ENCODE measurements at places on chromosomes 3 and 15.

DNA sequence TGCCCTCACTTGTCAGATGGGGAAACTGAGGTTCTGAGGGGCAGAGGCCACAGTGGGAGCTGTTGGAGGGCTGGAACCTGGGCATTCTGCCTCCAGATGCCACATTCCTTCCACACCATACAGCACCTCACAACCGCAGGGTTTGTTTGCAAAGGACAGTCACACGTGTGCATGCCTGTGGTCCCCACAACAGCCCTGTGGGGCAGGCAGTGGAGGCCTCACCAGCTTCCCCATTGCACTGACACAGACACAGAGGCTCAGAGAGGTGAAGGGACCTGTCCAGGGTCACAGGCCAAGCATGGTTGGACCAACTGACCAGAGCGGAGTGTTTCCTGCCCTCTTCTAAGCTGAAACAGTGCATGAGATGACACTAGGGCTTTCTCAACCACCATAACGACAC is 75.2 kb upstream of the SEC13 start:
- DNase-seq, result no peak

GRCh38 chr3:114646526-114646925 is 352.7 kb downstream of the TIGIT start:
- DNase-seq, result no peak

DNA sequence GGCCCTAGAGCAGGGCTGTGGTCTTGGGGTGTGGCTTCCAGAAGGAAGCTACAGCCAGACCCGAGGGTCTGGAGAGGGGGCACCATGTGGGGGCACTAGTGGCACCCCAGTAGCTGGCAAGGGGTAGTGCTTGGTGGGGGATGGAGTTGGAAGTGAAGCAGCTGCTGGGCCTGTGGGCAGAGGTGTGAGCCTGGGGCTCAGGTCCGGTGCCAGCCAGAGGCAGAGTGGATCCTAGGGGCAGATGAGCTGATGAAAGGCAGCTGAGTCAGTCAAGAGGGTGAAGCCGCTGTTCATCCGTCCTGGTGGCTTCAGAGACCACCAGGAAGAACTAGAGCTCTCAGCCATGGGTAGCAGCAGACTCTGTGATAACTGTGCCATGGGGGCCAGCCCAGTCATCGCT is 172.6 kb downstream of the TBC1D2B start:
- DNase-seq, result no peak

GRCh38 chr15:81887912-81888311 is 157.9 kb downstream of the MEX3B start:
- no peak for DNase-seq

- no peak for DNase-seq
These were observed 1010.9 kb downstream of the NTRK3 start for GRCh38 chr15:87245592-87245991.

- no peak for DNase-seq
These were observed 577.3 kb upstream of the ZNF717 start for GRCh38 chr3:76362643-76363042.

DNA sequence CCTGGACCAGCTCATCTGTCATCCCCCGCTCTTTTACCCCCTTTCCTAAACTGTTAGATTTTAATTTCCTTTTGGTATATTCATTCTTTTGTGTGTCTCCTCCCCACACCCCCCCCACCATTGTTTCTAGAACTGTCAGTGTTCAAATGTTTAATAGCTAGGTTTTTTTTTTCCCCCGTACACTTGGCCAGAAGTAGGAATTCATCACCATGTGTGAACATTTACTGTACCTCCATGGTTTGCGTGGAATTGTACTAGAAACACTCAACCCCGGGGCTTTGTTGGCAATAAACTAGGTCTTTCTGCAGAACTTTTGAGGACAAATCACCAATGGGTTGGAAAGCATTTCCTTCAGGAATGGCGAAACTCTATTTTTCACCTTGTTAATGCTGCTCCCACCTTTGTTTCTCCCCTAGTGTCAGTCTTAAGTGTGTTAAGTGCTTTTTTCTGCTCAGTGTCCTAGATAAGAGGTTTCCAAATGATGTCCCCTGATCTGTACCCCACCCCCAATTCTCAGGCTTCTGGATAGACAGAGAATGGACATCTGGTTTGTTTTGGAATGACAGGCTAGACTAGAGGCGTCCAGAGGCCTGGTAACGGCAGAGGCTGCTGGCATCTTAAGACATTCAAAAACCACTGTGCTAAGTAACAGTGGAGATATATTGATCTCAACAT is 76.8 kb downstream of the SMAD3 start:
- no peak for DNase-seq

DNA sequence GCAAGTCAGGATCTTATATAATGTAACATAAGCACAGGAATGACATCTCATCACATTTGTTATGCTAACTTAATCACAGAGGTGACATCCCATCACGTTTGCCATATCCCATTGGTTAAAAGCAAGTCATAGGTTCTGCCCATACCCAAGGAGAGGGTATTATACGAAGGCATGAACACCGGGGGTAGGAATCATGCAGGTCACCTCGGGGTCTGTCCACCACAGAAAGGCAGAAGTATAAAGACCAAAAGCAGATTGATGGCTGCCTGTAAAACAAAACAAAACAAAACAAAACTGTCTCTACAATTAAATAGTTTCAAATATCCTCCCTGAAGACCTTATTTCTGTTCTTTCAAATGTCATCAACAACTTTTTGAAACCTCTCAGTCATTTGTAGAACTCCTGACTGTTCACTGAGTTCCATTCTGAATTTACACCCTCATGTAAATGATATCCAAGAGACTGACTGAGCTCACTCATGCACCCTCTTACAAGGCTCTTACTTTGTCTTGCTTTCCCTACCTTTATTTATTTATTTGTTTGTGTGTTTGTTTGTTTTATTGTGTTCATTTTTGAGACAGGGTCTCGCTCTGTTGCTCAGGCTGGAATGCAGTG is 22.7 kb upstream of the ZNF639 start:
- no peak for DNase-seq

- no peak for DNase-seq
These were observed 194.7 kb downstream of the DTWD1 start for GRCh38 chr15:49815526-49815925.

DNA sequence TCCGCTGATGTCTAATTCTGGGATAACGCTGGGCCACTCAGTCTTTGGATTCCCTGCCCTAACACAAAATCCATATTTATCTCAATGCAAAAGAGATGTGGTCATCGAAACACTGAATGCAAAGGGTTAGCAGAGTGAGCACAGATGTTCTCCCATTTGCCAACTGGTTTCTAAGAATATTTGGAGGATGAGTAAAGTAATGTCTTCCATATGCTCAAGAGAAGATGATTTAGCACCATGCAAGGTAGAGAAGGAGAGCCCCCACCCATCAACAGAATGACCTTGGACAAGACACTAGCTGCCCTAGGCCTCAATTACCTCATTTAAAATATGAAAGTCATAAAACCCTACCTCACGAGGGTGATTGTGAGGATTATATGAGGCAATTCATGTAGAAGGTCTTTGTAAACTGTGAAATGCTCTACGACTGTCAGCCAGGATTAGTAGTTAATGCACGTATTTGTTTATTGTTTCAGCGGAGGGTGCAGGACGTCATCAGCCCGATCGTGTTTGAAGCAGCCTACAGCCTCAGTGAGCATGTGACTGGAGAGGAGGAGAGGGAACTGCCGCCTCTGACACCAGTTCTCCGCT is 232.9 kb upstream of the CTDSPL start:
- DNase-seq, result no peak

DNA sequence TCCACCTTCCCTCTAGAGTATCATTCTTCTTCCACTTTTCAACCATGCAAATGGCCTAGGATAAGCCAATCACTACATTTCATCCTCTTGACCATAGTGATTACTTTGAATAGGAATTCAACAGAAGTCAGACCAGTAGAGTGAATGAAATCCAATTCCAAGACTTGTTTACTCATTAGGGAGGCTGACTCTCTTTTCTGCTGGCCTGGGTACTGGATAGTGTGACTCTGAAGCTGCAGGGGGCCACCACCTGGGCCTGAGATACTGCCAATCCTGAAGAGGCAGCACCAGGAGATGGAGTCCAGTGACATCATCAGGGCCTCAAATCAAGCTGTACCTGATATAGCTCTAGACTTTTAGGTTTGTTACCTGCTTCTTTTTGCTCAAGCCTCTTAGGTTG is 7.0 kb upstream of the FSTL1 start:
- no peak for DNase-seq

DNA sequence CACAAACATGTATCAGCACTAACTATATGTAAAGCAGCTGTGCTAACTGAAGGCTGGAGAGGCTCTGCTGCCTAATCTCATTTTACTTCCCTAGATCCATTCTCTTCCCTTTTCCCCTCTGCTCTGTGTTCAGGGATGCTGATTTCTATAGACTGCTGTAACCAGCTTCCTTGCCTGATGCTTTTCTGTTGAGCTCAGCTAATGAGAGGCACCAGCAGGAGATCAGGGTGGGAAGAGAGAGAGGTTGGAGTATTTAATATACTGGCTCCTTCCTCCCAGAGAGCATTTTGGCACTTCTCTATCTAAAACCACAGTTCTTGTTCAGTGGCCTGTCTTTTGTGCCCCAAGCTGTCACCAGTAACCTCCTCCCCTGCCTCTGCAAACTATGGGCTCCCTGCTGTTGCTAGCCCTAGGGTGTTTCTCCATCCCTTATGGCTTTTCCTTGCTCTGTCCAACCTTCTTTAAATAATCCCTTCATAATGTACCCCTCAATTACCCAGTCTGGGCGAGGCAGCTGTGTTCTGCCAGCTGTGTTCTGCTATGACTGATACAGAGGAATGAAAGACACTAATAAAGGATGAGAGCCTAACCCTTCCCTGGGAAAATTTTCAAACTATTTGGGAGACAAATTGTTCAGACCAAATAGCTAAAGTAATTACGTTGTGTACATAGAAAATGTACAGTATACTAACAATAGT is 69.5 kb downstream of the CADPS start:
- no peak for DNase-seq

DNA sequence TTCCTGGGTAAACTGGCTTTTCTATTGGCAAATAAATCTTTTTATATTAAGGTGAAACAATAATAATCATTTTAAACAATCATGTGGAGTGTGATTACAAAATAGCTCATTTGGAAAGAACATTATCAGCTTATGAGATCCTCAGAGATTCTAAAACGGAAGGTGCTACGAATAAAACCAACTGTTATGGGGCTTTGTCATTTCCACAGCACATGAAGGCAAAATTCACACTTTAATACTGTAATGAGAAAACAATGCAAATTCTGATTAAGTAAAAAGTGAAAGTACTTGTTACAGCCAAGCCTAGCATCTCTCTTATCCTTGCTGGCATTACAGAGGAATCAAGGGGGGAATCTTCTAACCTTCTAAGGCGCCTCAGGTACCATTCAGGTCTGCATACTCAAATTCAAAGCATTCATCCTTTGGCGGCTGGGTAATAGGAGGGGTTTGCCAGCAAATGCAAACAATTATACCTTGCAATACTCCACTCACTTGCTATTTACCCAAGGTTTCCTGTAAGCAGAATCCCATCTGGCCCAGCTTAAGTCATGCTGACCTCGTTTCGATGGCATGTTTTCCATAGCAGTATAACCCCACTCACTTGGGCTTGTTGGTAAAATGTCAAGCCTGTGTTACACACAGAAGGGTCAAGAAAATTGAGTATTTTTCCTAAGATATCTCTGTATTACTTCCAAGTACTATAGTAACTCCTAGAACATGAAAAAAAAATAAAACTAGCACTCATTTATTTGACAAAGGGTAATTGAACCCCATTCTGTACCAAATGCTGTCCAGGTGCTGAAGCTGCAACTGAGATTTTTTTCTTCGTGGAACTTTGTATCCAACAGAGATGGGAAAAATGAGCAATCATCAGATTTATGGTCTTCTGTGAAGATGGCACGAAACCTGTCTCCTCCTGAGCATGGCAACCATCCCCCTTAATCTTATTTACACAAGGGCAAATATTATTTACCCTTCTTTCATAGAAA is 183.7 kb upstream of the LMCD1 start:
- DNase-seq, result no peak

GRCh38 chr15:31367730-31368344 is 41.2 kb downstream of the KLF13 start:
- peak; percentile 43 for DNase-seq

- DNase-seq, result no peak
These were observed 46.5 kb downstream of the BSN start for GRCh38 chr3:49600781-49601180.

- no peak for DNase-seq
These were observed 144.4 kb downstream of the ZNF621 start for GRCh38 chr3:40669176-40669575.

DNA sequence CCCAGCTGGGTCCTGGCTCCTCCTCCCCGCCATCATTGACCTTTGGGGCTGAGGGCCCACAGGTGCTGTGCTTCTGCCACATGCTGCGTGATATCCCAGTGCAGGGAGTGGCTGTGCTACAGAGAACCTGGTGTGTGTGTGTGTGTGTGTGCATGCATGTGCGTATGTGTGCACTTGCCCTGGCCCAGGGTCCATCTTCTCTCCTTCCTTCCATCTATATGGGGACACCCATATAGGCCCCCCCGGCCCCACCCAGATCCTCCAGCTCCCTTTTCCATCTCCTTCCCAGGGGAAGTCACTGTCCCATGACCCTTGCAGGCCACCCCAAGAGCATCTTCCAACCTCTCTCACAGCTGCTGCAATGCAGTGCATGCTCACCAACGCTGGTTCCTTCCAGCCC is 12.6 kb downstream of the RASGRF1 start:
- DNase-seq, result no peak

DNA sequence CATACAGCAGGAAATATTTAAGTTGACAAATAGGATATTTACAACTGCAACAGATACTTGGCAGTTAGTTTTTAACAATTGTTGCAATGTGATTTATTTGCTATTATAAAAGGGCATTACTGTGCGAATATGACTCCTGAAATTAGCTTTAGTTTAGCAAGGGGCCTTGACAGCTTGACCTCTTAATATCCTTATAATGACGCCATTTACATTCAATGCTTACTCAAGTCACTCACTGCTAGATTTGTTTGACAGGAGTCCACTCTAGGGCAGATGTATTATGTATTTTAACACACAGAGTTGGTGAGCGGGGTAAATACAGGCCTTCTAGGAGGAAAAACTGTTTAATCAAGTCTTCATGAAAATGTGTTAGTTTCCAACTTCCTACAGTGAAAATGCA is 58.1 kb upstream of the C15orf61 start:
- no peak for DNase-seq

GRCh38 chr3:13011573-13012220 is 61.5 kb downstream of the IQSEC1 start:
- DNase-seq, result peak; percentile 92

DNA sequence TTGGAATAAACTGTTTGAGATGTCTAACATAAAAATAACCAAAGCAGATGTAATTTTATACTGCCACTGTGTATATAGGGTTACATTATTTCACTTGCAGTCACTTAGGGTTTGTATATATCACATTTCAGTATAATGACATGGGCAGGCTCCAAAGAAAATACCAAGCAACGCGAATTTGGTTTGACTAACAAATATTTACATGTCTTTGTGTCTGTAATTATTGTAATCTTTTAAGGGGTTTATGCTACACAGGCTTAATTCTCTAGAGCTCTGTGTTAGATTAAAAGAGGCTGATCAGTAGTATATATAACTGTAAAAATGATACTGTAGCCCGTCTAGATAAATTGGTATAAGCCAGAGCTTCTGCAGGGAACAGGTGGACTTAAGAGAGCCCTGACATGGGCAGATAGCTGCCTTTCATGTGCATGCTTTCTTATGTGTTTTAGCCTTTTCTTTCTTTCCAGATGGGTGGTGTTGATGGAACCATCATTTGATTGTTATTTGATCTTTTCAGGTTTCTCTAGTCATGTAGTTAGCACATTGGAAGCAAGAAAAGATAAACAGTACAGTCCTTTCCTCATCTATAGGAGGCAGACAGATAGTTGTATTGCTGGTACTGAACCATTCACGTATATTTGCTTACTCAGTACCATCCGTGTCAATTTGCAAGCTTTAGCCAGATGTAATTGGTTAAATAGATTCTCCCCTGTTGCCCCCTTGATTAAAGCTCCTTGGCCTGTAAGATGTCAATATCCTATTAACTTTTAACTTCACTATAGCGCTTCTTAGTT is 86.1 kb downstream of the GALK2 start:
- DNase-seq, result no peak

Measured in CD4-positive, alpha-beta T cell treated with Interleukin-10 for 1 hour (primary cell).